ENCODE measurements at places on chromosomes 4 and X.
A peak's percentile ranks its signal among the peaks of the same experiment; 100 is the strongest.

DNA sequence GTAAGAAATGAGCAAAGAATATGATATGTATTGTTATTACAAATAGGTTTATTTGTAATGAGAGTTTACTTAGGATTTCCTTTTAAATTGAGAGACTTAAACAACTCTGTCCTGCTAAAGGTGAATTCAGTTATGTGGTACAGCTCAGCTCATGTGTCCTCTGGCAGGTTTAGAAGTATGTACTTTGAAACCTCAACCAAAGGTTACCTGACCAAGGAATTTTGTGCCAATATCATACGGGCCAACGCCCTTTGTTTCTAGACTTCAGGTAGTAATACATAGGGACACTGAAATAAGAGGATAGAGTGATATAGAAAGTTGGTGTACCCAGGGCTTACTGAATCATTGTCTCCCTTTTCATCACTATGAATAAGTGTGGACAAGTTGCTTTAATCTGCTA is 25.7 kb downstream of the SLAIN2 start:
- no peak for DNase-seq

- no peak for DNase-seq
Observed at GRCh38 chrX:39667736-39668482, 429.8 kb downstream of the BCOR start.

DNA sequence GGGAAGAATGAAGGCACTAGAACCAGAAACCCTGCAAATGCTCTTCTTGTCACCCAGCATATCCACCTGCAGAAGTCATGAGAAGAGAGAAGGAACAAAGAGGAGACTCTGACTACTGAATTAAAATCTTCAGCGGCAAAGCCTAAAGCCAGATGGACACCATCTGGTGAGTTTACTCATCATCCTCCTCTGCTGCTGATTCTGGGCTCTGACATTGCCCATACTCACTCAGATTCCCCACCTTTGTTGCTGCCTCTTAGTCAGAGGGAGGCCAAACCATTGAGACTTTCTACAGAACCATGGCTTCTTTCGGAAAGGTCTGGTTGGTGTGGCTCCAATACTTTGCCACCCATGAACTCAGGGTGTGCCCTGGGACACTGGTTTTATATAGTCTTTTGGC is 181.7 kb downstream of the AR start:
- DNase-seq = no peak

- DNase-seq = no peak
Observed at GRCh38 chr4:62360156-62360545, 1160.0 kb downstream of the ADGRL3 start.

GRCh38 chr4:38920186-38920585 is 52.6 kb downstream of the FAM114A1 start:
- no peak for DNase-seq

- DNase-seq = no peak
Observed at GRCh38 chr4:24850674-24851073, 55.3 kb downstream of the SOD3 start.

GRCh38 chr4:1730532-1731135 is 9.3 kb downstream of the TACC3 start:
- DNase-seq = no peak

DNA sequence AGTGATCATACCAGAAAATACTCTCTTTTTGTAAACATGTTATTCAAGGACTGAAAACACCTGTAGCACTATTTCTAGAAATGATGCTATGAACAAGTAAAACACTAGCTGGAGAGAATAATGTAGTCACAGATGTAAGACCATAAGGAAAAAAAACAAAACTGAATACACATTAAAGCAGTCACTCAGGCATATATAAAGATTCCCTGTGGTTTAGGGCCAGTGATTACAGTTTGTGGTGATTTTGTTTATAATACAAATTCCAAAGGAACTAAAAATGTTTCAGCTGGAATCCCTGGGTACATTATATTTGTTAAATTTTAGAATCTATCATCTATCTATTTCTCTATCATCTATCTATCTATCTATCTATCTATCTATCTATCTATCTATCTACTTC is 777.8 kb upstream of the FRG1 start:
- no peak for DNase-seq

DNA sequence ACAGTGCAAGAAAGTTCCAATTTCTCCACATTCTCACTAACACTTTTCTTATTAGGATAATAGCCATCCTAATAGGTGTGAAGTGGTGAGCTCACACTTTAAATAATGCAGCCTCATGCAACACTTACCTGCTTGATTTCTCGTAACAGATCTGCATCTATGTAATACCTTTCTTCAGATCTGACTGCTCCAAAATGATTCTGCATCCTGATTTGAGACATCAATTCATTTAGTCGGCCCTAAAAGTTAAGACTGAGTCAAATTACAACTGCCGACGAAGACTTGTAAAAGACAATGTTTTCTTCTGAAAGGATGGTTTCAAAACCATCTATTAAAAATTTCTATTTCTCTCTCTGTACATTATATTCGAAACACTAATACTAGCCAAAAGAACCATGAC is 30.7 kb downstream of the NUP54 start:
- no peak for DNase-seq

- no peak for DNase-seq
Observed at GRCh38 chr4:53558065-53558801, 33.1 kb downstream of the LNX1 start.

DNA sequence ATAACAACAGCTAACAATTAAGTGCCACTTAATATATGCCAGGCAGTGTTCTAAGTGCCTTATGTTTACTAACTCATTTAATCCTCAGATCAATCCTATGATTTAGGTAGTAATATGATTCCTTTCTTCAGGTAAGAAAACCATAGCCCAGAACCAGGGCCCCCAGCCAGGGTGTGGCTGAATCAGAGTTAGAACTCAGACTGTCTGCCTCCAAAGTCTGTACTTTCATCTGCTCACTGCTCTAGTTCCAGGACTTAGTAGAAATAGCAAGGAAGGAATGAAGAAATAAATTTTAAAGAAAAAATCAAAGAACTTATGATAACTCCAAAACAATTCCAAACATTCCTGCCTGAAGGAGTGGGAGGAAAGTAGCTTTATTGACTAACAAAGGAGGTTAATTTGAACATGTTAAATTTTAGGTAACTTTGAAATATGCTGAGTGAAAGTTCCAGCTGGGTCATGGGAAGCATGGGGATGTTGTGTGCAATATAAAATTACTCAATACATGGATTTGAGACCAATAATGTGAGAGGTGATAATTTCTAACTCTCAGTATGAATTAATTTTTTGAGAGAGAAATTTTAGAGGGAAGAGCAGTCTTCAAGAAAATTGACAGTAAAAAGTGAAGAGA is 8.8 kb upstream of the ADH1C start:
- DNase-seq = no peak

GRCh38 chr4:94936854-94937253 is 179.1 kb downstream of the BMPR1B start:
- no peak for DNase-seq

DNA sequence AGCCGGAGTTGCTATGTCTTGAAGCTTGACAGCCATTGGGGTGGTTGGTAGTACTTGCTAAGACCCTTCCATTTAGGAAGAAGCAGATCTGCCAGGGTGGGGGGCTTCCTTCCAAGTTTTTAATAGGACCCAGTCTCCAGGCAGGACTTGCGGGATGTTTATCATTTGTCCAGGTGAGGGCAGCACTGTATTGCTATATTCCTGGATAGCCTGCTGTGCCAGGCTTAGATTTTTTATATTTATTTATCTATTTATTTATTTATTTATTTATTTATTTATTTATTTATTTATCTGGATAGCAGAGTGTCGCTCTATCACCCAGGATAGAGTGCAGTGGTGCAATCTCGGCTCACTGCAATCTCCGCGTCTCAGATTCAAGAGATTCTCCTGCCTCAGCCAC is 87.4 kb upstream of the CT45A1 start:
- DNase-seq = no peak

- no peak for DNase-seq
Observed at GRCh38 chr4:149574971-149575370, 240.7 kb downstream of the IQCM start.

- DNase-seq = no peak
Observed at GRCh38 chr4:143302536-143302935, 34.1 kb upstream of the GAB1 start.

- DNase-seq = no peak
Observed at GRCh38 chr4:1770245-1770644, 22.8 kb upstream of the FGFR3 start.

DNA sequence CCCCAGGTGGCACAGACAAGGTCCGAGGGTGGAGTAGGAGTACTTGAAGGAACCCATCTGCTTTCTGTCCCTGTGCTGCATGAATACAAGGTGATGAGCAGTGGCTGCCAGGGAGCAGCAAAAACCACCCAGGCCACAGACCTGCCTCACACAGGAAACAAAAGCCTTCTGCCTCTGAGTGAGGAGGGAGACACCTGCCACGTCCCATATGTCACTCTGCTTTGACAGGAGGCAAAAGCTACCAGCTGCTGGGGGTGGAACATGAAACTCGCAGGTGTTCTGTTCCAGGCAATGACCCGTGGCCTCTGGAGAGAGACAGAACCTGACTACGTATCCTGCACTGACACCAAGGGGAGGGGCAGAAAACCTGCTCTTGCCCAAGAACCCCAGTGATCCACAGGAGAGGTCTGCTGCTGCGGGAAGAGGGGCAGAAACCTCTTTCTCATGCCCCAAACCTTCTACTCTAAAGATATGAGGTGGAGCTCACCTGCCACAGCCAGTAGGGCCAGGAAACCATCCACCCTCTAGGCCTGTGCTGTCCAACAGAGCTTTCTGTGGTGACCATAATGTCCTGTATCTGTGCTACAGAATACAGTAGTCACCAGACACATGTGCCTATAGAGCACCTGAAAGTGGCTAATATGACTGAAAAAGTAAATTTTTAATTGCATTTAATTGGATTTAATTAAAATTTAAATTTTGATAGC is 172.9 kb downstream of the PRDM5 start:
- peak; percentile 88 for DNase-seq

GRCh38 chr4:80263541-80264351 is 2.7 kb upstream of the FGF5 start:
- DNase-seq = no peak

GRCh38 chr4:153018031-153018430 is 81.9 kb downstream of the FHDC1 start:
- no peak for DNase-seq

- no peak for DNase-seq
Observed at GRCh38 chr4:86256086-86256485, 103.8 kb downstream of the MAPK10 start.

DNA sequence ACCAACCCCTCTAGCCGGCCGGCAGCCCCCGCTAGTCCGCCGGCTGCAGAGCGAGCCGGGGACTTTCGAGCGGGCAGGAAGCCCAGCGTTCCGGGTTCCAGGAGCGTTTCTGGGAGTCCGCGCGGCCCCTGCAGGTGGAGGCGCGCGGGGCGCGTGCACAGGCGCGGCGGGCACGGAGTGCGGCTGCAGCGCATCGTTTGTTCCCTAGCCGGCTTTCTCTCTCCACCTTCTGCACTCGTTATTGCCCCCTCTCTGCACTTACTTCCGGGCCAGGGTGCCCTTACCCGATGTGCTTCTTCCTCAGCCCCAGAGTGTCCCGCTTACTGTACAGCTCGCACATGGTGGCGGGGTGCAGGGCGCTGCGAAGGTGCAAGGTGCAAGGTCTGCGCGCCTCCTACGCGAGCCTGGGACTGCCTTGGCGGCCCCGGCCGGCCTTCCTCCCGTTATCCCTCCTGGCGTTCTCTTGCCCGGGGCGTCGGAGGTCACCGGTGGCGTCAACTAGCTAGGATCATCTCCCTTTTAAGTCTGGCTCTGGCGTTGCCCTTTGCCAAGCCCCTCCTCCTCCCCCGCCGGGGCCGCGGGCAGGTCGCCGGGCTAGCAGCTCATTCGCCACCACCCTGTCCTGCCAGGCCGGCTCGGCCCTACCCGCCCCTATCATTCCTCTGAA is at the start of gene ETNPPL:
Gene ETNPPL (minus strand): TSS at position 495 of the 667 bp plus-strand sequence. CDS start 155 bp downstream, at position 340.
- DNase-seq = peak; percentile 1

DNA sequence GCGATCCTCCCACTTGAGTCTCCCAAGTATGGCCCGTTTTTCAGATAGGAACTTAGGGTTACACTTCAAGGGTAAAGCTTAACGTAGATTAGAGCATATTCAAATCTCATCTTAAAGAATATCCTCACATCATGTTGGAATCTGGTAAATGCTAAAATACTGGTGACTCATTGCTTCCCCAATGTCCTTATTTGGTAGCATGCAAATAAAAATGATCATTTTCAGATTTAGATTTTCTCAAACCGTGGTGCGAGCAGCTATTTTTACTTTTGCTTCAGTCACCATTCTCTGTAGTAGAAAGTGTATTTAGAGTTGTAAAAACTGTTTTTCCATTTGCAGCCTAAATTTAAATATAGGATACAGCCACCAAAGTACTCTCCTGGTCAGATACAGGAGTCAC is 101.5 kb upstream of the MAML3 start:
- no peak for DNase-seq

DNA sequence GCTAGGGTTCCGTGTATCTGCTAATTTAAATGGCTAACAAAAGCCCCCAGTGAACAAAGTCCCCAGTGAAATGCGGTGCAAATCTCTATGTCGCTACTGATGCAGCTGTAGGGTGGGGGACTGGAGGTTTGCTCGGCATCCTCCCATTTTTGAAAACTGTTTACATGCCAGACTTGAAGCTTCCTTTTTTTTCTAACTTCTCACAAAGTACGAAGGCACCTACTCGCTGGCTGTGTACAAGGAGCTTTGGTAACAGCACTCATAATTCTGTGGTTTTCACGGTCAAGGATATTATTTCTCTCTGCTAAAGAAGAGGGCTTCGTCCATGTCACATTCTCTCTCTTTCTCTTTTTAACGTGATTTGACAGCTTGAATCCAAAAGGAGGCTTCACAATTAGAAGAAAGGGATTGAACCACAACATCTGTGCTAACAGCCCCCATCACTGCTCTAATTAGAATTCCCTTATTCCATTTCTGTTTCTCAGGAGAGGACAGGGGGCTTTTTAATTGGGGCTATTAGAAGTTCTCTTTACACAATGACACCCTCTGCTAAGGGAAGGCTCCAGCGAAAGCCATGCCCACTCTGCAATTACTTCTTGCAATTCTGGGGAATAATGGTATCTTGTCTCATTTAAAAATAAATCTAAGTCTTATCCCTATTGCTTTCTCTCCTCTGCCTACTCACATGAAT is 46.7 kb downstream of the TMEM156 start:
- DNase-seq = no peak

DNA sequence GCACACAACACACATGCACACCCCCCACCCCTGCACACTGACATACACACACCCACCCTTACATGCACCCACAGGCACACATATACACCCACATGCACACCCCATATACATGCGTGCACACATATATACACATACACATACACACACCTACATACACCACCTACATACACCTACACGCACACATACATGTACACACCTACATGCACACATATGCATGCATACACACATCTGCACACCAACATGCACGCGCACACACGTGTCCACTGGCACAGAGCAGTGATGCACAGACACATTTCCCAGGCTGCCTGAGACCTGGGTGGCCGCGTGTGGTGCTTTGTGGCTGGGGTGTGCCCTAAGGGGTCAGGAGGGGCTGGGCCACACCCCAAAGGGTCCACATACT is 31.7 kb downstream of the FGFRL1 start:
- no peak for DNase-seq

DNA sequence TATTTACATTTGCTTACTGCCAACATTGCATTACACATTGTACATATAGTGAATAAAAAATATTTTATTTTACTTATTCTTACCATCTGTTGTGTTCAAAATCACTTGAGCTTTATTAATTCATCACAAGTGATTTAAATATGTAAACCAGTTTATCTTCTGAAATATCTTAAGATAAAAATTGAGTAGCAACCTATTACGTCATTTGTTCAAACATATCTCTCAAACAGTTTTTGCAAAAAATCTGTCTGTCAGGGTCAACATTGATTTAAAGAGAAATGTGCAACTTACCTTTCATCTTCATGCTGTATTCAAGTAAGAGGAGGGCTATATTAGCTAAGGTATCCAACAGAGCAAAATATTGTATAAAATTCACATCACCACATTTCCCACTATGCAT is 610.1 kb downstream of the PCDH19 start:
- no peak for DNase-seq
